ENCODE measurements at places on chromosomes 16 and 17.

DNA sequence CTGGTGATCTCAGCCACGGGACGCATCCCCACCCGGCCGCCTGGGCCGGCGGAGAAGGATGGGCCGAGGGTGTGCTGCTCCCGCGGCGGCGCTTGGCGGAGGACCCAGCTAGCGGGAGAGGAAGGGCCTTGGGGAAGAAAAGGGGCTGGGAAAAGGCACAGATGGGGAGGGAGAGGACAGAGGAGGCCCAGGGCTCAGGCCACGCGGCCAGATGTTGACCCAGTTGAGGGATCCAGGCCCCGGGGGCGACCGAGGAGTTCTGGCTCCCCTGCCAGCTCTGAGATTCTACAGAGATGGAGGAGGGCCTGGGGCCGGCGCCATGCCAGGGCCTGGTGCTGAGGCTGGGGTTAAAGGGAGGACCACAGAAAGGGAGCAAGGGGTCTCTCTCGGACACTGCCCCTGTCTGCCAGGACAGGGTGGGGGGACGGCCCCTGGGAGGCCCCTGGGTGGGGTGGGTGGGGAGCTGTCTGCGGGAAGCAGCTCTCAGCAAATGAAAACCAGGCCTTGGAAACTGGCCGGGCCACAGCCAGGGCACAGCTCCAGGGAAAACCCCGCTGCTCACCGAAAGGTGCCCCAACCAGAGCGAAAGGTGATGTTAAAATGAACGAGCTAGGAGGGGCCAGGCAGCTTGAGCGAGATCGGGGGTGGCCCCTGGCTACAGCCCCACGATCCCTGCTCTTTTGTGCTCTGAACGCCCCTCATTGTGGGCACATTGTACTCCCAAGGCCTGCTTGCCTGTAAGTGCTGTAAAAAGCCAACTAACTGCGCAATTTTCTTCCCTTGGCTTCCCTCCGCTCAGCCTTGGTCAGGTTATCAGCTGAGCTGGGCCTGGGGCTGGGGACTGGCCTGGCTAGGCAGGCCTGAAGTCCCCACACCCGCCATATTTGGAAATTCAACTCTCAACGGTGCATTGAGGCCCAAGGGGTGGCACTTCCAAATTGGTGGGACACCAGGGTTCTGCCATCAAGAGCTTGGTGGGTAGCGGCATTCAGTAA, 191.4 kb downstream of the ZNF423 start:
- no peak for DNase-seq

DNA sequence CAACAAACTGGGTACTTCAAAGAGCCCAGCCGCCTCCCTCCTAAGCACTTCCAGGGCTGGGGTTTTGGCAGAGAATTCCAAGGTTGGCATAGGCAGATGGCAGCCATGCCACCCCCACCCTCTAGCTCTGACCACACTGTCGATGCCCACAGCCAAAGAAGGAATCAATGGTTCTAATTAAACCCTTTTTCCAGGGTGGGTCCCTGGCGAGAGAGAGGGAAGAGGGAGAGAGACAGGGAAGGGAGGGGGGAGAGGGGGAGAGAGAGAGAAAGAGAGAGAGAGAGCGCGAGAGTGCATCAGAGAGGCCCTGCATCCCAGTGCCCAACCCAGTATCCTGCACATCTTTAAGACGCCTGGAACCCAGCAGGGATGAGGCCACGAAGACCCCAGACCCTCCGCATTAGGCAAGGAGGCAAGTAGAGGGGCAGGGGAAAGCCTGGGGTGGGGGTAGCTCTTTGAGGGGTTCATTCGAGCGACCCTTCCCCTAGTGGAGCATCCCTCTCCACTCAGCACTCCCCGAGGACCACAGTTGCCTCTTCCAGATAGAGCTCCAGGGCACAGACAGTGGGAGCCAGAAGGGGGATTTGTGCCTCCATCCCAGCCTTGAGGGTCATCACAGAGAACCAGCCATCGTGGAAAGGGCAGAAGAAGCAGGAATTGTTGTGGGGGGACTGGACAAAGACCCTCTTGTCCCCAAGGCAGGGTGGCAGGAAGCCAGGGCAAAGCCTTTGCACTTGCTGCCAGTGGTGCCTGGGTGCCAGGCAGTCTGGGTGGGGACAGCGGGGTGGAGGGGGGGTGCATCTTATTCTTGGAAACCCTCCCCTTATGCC, 2.6 kb downstream of the SRCIN1 start:
- no peak for DNase-seq

- no peak for DNase-seq
Measured at GRCh38 chr16:66383551-66383950, 17.1 kb downstream of the CDH5 start.

DNA sequence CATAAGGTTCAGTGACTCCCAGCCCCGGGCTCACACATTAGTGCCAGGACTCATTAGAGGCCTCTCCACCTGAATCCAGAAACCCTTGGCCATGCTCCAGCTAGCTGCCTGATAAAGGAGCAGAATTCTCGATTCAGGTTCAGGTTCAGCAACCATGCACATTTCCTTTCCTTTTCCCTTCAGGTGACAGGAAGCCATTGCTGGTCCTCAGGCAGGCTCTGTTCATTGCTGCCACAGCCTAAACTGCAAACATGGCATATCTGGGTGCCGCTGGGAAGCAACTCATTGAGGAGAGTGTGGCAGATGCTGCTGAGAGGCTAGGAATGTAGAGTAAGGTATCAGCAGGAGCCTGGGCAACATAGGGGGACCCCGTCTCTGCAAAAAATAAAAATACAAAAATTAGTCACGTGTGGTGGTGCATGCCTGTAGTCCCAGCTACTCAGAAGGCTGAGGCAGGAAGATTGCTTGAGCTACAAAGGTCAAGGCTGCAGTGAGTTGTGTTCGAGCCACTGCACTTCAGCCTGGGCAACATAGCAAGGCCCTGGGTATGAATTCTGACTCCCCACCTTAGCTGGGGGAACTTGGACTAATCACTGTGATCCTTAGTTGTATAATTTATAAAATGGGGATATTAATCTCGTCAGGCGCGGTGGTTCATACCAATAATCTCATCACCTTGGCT, 28.7 kb downstream of the ARL4D start:
- DNase-seq, result no peak

- DNase-seq, result no peak
Measured at GRCh38 chr16:23424292-23424958, 28.6 kb downstream of the COG7 start.

DNA sequence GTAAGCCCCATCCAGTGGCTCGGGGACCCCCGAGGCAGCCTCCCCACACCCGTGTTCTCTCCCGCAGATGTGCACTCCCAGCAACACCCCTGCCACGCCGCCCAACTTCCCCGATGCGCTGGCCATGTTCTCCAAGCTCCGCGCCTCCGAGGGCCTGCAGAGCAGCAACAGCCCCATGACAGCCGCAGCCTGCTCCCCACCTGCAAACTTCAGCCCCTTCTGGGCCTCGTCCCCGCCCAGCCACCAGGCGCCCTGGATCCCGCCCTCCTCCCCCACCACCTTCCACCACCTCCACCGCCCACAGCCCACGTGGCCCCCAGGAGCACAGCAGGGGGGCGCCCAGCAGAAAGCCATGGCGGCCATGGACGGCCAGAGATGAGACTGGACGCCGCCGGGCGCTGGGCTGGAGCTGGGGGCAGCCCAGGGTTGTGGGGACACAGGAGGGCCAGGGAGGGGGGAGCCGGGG, 5.0 kb downstream of the UBALD2 start:
- no peak for DNase-seq

- no peak for DNase-seq
Measured at GRCh38 chr16:87014112-87014511, 303.1 kb downstream of the C16orf95 start.

DNA sequence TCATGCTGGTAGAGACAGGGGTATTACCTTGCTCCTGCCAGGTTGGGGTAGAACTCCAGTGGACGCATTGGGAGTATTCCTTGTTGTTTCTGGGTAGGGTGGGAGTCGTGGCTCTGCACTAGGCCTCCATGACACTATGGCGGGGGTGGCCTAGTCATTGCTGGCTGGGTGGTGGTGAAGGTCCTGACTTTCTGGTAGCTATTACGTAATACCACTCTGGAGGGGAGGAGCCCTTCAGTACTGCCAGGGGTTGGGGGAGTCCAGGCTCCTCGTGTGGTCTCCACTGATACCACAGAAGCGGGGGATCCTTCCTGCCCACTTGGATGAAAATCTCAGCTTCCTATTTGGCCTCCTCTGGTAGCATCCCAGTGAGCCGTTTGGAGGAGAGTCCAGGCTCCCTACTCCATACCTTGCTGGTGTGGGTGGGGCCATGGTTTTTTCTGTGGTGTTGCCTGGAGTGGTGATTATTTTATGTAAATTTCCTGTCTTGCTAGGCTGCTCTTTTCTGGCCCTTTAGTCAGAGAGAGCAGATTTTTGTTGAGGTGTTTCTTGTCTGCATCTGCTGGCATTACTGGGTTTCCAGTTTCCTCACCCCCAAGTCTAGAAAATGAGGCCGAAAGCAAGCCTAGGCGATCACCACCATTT, 65.8 kb upstream of the GNG13 start:
- DNase-seq, result no peak

GRCh38 chr17:6556121-6557039, at the start of gene PITPNM3:
Gene PITPNM3, minus strand, starts transcription at chr17:6556555. Its CDS starts 149 bp downstream, at chr17:6556406.
- DNase-seq, result no peak

GRCh38 chr16:23840310-23840709, 4.5 kb downstream of the PRKCB start:
- no peak for DNase-seq

DNA sequence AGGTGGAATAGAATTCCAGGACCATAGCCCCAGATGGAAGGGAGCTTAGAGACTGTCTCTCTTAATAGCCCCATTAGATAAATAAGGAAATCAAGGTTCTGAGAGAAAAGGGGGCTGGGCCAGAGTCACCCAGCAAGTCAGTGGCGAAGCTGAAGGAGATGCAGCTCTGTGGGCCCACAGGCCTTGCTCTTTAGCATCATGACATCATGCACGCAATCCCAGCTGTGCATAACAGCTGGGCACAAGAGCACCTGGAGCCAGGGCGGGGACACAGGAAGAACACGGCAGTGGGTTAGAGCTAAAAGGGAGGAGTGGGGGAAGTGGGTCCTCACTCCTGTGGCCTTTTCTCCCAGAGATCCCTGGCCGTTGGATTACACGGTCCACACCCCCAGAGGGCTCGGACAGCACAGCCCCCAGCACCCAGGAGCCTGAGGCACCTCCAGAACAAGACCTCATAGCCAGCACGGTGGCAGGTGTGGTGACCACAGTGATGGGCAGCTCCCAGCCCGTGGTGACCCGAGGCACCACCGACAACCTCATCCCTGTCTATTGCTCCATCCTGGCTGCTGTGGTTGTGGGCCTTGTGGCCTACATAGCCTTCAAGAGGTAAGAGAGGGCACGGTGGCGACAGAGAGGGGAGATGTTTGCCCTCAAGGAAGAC, 15.1 kb downstream of the NGFR start:
- no peak for DNase-seq

- no peak for DNase-seq
Measured at GRCh38 chr16:86751076-86752030, 173.0 kb downstream of the FOXL1 start.

DNA sequence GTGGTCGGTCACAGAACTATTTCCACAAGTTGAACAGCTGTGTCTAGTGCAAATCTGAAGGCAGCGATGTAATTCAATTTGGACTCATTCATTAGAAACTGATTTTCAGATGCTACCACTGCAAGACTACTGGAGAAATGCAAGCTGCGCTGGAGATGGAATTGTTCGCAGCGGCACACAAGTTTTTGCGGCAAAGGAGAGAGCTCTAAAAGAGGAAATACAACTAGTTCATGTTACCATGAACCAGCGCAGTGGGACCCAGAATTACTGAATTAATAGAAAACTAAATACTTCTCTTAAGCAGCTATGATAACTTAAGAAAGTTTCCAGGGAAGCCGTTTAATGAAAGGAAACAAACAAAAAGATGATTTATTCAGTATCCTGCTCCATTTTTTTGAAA, 1.9 kb downstream of the CREBBP start:
- peak; percentile 49 for DNase-seq

- DNase-seq, result no peak
Measured at GRCh38 chr17:43215341-43215740, 3.7 kb downstream of the TMEM106A start.

DNA sequence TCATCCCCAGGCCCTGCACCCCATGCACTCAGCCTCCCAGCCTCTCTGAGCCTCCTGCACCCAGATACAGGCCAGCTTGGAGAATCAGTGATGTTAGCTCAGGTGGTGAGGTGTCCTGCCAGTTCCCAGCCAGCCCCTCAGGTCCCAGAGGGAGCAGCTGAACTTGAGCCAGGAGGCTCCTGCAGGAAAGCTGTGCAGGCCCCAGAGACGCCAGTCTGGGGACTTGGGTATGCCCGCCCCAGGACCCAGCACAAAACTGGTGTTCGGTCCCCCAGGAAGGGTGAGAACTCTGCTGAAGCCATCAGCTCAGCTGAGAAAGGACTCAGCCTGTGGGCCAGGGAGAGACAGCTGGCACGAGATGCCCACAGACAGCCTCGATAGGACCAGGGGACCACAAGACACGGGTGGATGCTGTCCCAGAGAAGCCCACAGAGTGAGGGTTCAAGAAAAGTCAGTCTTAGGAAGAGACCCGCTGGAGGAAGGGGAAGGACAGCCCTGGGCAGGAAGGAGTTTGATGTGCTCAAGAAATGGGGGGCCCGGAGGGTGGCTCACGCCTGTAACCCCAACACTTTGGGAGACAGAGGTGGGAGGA, 11.0 kb downstream of the ENDOV start:
- DNase-seq, result no peak

GRCh38 chr16:9644258-9644657, 538.0 kb downstream of the GRIN2A start:
- DNase-seq, result no peak

DNA sequence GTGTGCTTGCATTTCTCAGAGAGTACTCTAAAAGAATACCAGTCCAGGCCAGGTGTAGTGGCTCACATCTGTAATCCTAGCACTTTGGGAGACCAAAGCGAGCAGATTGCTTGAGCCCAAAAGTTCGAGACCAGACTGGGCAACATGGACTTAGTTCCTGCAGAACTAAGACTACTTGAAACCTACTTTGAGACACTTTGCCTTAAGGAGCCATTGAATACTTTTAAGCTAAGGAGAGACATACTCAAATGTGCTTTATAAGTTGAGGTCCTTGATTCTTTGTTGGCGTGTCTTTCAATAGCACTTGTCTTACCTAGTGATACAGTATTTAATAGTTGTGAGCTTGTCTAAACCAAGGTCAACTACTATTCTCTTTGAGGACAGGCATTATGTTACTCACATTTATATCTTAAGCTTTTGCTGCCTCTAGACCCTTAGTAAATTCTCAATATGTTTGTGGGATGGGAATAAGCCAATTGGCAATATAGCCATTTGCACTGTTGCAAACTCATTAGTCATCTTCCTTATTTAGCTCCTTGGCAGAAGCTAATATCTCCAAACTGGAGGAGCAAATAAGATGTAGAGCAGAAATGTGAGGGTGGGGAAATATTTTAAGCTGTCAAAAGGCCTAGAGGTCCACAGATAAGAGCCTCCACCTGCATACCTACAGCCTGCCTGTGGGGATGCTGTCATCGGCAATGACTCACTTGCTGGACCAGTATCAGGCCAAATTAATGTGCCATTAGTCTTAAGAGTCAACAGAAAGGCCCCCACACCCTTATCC, 16.3 kb downstream of the SCPEP1 start:
- no peak for DNase-seq

Data from erythroblast (primary cell).